GM23248 (cell line): ENCODE measurements at places on chromosomes 6 and 20.

- no peak for DNase-seq
These were observed 4.3 kb upstream of the DCBLD1 start for GRCh38 chr6:117477988-117478852.

GRCh38 chr6:105019285-105019684 lies 62.4 kb downstream of the LIN28B start:
- DNase-seq, result no peak

DNA sequence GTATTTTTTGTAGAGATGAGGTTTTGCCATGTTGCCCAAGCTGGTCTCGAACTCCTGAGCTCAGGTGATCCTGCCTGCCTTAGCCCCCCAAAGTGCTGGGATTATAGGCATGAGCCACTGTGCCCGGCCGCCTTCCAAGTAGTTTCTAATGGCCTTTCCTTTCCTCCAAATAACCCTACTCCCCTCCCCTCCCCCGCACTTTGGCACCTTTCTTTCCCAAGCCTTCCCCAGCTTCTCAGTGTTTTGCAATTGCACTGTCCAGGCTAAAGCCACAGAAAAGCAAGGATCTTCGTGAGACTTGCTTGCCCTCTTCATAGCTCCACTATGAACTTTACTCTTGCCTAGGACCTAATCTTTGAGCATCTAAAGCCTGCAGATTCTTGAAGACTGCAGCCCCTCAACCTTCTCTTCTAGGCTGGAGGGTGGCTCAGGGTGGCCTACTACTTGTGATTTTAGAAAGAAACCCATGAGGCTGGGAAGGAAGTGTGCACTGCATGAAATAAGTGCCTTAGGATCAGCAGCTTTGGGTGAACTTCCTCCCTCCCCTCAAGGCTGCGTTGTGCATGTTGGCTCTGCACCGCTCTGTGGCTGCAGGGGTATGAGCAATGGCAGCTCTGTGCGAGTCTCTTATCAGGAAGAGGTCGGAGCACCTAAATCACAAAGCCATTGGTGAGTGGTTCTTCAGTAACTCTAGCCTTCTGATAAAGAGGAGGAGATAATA lies 152.4 kb upstream of the SNX9 start:
- peak; percentile 22 for DNase-seq

- DNase-seq, result peak; percentile 79
These were observed at the start of gene GMPR for GRCh38 chr6:16238057-16238962. TSS of gene GMPR (plus strand) at chr6:16238587. CDS start at chr6:16238694, 107 bp downstream.

GRCh38 chr6:148423601-148424270 lies 81.1 kb downstream of the SASH1 start:
- DNase-seq, result no peak

DNA sequence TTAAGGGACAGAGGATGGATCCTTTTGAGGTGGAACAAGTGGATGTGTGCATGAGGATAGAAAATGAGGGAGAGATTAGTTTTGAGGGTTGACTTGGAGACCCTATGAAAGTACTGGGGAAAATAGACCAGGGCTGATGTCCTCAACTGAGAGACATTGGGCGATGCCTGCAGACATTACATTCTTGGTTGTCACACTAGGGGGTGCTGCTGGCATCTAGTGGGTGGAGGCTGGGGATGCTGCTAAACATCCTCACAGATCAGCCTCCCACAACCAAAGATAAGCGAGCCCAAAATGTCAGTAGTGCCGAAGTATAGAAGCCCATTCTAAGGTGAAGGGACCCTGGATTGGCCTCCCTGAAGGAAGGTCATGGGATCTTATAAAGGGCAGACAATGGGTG lies 63.3 kb downstream of the MOCS1 start:
- no peak for DNase-seq

GRCh38 chr6:153340568-153340967 lies 209.5 kb upstream of the RGS17 start:
- DNase-seq, result no peak

GRCh38 chr20:5779071-5779900 lies 29.1 kb downstream of the SHLD1 start:
- DNase-seq, result peak; percentile 69

DNA sequence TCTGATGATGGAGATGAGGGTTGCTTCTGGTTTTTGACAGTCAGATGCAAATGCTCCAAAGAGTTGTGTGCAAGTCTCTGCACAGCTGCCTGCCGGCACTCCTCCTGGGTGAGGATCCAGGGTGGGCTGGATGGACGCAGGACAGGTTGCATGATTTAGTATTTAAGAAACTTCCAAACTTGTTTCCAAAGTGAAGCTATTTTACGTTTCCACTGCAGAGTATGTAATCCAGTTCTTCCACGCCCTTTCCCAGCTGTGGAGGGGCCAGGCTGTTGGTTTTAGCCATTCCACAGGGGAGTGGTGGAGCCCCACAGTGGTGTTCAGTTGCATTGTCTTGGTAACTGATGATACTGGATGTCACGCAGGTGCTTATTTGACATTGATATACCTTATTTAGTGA lies 157.3 kb downstream of the THBS2 start:
- no peak for DNase-seq

DNA sequence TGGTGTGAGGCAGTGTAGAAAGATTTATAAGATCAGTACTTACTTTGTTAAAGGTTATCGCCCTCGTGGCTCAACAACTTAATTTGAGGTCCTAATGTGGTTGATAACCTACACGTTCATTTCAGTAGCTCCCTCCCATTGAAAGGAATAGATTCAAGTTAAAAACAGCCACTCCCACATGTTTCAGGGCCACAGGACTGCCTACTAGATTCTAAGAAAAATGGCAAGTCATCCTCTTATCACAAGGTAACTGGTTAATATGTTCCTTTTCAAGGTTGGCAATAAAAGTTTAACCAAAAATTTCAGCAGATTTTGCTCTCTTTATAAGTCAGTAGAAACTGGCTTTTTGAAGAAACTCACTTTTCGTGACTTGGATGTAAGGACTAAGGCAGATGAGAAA lies 17.1 kb downstream of the GSTA2 start:
- DNase-seq, result no peak

- no peak for DNase-seq
These were observed 41.7 kb downstream of the ZMYND8 start for GRCh38 chr20:47314647-47315338.

GRCh38 chr6:2178125-2178524 lies 67.3 kb downstream of the GMDS start:
- DNase-seq, result no peak

- peak; percentile 55 for DNase-seq
These were observed at the start of gene TIAM2 for GRCh38 chr6:154995254-154996015. TSS of gene TIAM2 (plus strand) at chr6:154995315. CDS start at chr6:155129224, 133,909 bp downstream.

DNA sequence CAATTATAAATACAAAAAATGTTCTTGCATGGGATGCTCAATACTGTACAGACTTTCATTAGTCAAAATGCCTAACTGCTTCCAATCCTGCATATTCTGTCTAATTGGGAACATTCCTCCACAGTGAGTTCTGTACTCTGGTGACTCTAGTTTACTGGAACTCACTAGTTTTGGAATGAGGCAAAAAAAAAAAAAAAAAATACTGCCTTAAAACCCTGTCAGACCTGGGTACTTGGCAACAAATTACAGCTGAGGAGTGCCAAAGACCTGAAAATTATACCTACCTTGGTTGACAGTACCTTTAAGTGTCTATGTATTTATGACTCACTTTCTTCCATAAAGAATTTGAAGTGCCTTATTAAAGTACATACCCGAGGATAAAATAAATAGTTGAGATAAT lies 276.7 kb downstream of the FARS2 start:
- peak; percentile 70 for DNase-seq

- no peak for DNase-seq
These were observed 555.5 kb downstream of the UTRN start for GRCh38 chr6:144840619-144841018.

- DNase-seq, result no peak
These were observed 414.3 kb downstream of the SAMD5 start for GRCh38 chr6:147922799-147923198.

- DNase-seq, result no peak
These were observed 161.6 kb downstream of the ADAT2 start for GRCh38 chr6:143288923-143289322.

DNA sequence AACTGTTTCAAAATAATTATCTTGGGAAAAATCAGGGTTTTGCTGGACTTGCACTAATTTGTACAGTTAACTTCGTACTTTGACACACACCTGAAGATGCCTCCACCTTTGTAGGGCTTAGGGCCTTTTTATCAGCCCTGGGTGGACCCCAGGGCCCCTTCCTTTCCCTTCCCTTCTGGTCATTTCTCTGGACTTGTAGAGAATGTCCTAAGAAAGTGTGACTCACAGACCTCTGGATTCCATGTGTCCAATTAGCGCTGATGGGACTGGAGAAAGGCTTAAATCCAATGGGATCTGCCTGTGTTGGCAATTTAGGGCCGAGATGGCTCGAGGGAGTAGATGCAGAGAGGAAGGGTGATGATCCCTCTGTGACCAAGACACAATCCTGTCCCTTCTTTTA lies 9.3 kb downstream of the TRIM15 start:
- peak; percentile 40 for DNase-seq

DNA sequence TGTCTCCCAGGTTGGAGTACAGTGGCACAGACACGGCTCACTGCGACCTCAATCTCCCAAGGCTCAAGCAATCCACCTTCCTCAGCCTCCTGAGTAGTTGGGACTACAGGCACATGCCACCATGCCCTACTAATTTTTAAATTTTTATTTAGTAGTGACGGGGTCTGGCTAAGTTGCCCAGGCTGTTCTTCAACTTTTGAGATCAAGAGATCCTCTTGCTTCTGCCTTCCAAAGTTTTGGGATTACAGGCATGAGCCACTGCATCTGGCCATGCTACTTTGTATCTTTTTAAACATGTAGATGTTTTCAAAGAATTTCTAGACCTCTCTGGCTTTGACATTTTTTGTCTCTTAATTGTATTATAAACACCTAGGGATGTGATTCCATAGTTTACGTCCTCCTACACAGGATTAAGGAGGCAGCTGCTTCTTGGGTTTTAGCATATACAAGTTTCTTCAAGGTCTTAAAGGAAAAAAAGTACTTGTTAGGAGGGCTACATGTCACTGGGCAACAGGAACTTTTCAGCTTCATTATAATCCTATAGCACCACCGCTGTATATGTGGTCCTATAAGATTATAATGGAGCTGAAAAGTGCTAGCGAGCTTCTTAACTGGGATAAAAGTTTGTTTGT lies 1.3 kb downstream of the ADAT2 start:
- peak; percentile 7 for DNase-seq

- peak; percentile 9 for DNase-seq
These were observed 116.1 kb upstream of the TIAM2 start for GRCh38 chr6:154878871-154879491.

- no peak for DNase-seq
These were observed 142.0 kb downstream of the FAM83B start for GRCh38 chr6:54988576-54988975.

- DNase-seq, result peak; percentile 75
These were observed 12.3 kb downstream of the HMGN4 start for GRCh38 chr6:26550250-26550993.

- DNase-seq, result peak; percentile 66
These were observed 67.3 kb downstream of the ADTRP start for GRCh38 chr6:11711003-11711983.

- DNase-seq, result no peak
These were observed 11.0 kb downstream of the VSX1 start for GRCh38 chr20:25070821-25071473.

DNA sequence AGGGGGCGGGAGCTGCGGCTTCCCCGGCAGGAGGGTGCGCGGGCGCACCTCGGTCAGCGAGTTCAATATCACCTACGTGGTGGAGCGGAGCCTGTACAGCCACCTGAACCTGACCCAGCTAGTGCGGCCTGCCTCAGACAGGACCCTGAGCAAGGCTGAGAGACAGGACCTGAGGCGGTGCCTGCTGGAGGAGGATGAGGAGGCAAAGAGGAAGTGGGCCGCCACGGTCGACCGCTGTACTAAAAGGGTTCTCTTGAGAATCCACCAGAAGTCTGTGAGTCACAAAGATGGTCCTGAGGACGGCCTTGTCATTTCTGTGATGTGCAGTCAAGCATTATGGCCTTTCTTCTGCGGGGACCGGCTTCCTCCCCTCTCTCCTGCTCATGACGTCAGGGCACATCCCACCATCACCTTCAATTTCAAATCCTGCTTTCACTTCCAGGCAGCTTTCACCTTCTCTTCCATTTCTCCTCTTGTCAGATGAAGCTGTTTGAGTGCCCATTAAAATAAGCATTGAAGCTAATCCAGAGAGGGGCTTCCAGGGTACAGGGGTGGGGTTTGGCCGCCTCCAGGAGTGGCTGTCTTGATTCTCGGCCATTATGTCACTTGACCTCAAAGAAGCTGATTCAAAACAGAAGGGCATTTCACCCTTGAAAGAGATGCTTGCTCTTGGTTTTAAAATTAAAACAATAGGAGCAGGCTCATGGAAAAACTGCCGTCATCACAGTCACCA lies 177.6 kb downstream of the SASH1 start:
- DNase-seq, result peak; percentile 51

DNA sequence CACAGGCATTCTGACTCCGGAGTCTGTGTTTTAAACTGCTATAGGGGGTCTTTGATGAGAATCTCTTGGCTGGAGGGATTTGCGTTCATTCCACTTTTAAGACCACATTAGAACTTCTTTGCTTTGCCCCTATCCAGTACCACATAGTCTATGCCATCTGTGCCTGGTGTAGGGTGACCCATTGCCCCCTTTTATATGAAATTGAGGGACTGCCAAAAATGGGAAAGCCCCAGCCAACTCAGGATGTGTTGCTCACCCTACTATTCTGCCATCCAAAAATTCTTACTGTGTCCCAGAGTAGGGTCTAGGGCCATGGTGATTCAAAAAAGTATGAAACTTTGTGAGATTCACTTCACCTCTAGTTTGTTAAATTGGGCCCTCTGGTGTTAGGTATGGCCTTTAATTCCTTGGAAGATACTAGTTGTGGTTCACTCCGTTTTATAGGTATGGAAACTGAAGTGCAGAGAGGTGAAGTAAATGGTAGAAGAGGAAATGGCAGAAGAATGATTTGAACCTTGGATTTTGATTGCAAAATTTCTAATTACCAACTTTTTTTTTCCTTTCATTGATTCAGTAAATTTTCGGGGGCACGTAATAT lies 1.4 kb downstream of the PFDN4 start:
- DNase-seq, result peak; percentile 24

GRCh38 chr20:11795071-11795615 lies 122.5 kb upstream of the BTBD3 start:
- DNase-seq, result no peak

DNA sequence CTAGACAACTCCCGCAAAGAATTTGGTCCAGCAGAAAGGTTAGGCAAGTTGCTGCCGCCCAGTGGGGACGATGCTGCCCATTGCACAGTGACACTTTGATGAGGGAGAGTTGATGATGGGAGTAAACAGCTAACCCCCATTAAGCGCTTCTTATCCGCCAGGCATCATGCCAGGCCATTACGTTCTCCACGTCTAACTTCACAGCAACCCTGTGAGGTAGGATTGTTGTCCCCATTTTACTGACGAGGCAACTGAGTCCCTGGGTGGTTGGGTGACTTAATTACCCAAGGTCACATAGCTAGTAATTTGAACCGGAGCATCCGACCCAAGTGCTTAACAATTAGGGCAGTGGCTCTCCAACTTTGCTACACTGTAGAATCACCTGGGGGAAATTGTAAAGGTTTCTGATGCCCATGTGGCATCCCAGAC lies 738 bp downstream of the RALGAPB start:
- peak; percentile 62 for DNase-seq

DNA sequence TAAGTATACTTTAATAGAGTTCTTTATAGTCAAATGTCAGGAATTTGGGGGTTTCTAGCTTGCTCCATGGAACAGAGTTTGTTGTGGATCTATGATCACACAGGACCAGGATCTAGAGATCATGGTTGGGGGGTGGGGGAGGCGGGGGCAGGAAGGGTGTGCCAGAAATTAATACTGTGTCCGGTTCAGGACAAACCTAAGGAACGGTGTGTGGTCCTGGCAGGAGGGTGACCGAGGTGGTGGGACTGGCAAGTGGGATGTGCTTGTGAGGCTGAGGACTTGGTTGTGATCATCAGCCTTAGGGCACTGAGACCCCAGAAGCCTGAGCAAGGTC lies 27.9 kb downstream of the GSTA3 start:
- DNase-seq, result no peak
